NCI-H1092 treated with DMSO at 0.1 percent for 48 hours (cell line): ENCODE measurements at places on chromosomes 11 and 22.
A peak's percentile ranks its signal among the peaks of the same experiment; 100 is the strongest.

GRCh38 chr22:40451210-40451609 is 80.8 kb downstream of the SGSM3 start:
- no peak for DNase-seq

DNA sequence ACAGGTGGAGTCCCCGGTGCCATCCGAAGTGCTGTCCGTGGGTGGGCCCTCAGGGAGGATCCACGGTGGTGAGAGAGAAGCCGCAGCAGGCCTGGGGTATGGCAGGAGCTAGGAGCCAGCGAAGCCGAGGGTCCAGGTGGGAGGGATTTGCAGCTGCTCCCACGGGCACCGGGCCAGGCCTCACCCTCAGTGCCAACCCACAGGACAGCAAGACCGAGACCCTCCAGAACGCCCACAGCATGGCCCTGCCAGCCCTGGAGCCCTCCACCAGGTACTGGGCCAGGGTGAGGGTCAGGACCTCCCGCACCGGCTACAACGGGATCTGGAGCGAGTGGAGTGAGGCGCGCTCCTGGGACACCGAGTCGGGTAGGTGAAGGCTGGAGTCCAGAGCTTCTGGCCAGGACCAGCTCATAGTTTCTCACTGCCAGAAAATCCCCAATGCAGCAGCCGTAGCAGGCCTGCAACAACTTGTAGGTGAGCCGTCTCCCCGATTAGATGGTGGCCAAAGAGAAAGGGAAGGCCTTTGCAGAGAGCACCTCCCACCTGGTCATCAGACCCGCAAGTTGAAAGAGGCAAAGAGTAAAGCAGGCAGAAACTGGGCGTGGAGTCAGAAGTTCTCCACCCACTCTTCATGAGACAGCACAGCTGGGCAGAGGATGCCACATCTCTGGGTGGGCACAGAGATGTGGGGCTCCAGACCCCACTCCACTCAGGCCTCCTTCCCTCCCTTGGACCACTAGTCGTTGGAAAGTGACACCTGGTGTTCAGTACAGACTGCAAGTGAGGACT is 20.4 kb downstream of the CSF2RB start:
- no peak for DNase-seq

DNA sequence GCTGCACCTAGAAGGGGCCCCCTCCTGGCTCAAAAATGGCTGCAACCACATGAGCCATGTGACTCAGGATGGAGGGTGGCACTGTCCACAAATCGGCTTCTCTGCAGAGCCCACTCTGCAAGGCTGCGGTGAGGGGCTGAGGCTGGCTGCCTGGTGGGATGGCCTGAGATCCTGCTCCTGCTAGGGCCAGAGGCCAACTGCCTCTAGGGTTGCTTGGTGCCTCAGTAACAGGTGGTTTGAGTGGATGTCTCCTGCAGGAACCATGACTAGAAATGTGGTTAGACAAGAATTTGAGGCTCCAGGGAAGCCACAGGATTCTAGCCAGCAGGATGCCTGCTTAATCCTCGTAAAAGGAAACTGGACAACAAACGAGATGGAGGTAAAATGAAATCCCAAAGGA is 17.1 kb downstream of the PATZ1 start:
- DNase-seq, result no peak

- no peak for DNase-seq
Measured at GRCh38 chr11:35141571-35141971, 2.6 kb downstream of the CD44 start.

- no peak for DNase-seq
Measured at GRCh38 chr11:129943036-129943435, 47.7 kb upstream of the NFRKB start.

DNA sequence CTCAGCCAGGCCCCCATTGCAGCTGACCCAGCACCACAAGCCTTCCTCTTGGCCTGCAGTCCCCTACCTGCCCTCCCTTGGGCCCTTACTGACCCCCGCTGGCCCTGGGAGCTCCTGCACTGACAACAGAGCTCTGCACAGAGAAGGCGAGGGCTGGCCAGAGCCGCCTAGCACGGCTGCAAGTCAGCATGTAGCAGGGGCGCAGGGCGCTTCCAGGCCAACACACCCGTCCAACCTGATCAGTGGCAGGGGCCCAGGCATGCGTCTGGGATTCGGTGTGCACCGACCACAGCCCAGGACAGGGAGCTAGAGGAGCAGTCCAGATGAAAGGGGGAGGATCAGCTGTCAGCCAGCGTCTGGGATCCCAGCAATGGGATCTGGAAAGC is 7.6 kb downstream of the WNT7B start:
- no peak for DNase-seq

DNA sequence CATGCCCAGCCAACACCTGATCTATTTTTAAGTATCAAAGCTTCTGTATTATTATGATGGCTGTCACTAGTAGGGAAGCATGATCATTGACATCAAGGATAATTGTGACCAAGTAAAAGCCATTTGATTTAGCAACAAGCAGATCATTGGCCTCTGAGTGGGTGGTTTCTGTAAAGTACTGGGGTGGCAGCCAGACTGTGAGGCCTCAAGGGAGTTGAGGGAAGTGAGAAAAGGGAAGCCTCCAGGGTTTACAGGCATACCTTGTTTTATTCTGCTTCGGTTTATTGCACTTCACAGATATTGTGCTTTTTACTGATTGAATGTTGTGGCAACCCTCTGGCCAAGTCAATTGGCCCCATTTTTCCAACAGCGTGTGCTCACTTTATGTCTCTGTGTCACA is 60.1 kb downstream of the PRR5L start:
- no peak for DNase-seq

DNA sequence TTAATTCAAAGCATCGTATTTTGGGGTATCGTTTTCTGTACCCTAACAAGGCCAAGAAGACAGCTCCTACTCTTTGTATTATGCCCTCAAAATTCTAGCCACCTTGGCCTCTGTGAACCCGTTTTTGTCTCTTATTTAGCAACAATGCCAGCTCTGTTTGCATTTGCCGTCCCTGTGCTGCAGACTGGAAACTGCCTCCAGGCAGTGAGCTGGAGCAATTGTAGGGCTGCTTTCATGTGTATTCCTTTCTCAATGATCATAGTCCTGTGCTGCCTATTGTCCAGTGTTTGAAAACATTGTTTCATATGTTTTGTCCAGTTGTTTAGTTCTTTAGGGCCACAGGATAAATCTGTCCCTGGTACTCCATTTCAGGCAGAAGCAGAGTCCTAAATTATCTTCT is 19.9 kb upstream of the BACE1-AS start:
- no peak for DNase-seq

DNA sequence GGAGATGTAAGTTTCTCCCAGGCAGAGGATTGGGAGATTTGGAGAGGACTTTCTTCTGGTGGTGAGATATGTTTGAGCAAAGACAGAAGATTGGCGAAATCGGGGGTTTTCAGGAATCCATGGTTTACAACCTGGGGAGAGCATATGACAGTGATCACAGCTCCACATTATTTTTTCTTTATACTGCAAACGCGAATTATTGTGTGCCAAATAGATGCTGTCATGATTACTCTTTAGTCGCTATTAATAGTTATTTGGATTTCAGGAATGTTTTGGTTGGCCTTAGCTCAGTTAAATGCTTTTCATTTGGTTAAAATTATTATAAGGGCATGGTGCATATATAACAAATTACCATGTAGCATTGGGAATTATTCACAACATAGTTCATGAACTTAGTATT is 15.2 kb downstream of the ATXN10 start:
- DNase-seq, result no peak

DNA sequence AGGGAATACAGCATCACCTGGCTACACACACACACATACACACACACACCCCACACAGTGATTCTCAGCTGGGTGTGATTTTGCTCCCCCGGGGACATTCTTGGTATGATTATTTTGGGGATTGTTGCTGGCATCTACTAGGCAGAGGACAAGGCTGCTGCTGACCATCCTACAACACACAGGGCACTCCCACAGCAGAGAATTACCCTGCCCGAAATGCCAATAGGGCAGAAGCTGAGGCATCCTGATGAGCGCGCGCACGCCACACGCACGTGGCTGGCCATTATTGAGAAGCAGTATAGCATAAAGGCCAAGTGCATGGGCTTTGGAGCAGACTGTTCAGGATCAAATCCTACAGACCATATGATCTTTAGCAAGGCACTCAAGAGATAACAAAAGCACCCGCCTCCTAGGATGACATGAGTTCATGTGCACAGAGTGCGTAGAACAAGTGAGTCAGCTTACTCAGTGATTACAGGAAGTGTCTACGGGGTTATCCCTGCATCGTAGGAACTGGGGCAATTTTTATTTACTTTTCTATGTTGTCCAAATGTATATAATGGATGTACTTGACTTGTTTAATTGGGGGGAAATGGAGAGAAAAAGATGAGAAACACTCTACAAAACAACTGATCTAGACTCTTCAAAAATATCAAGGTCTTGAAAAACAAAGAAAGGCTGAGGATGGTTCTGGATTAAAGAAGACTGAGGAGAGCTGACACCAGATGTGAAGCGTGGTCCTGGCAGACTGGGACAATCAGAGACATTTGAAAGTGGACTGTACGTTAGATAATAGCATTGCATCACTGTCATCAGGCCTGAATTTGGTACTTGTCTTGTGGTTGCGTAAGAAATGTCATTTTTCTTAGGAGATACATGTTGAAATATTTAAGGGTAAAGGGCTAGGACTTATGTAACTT is 7.2 kb upstream of the EHD1 start:
- DNase-seq, result no peak

- DNase-seq, result no peak
Measured at GRCh38 chr11:120302001-120302805, 22.9 kb upstream of the TLCD5 start.

DNA sequence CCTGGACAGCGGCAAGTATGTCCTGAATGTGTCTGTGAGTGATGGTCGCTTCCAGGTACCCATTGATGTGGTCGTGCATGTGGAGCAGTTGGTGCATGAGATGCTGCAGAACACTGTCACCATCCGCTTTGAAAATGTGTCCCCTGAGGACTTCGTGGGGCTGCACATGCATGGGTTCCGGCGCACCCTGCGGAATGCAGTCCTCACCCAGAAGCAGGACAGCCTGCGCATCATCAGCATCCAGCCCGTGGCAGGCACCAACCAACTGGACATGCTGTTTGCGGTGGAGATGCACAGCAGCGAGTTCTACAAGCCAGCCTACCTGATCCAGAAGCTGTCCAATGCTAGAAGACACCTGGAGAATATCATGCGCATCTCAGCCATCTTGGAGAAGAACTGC is 125.3 kb upstream of the MTNR1B start:
- no peak for DNase-seq

DNA sequence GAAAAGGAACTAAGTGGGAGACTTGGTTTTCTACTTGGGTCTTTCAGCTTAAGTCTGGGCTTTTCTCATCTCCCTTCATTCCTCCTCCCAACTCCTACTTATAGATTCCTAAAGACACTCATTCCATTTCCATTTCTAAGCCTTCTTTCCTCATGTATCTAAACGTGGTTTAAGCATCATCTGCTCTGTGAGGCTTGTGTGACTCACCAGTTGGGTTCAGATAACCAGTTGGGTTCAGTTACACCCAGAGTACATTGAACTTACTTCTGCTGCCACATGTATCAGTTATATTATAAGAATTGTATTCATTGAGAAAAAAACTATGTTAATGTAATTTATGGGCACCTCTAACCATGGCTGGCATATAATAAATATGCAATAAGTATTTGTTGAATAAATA is 831.2 kb upstream of the CCDC90B start:
- DNase-seq, result no peak

GRCh38 chr11:11215944-11216343 is 137.1 kb downstream of the CSNK2A3 start:
- DNase-seq, result peak; percentile 21

GRCh38 chr11:121106812-121107211 is 5.8 kb downstream of the TECTA start:
- DNase-seq, result no peak

GRCh38 chr11:79465160-79465559 is 24.3 kb upstream of the TENM4 start:
- no peak for DNase-seq

DNA sequence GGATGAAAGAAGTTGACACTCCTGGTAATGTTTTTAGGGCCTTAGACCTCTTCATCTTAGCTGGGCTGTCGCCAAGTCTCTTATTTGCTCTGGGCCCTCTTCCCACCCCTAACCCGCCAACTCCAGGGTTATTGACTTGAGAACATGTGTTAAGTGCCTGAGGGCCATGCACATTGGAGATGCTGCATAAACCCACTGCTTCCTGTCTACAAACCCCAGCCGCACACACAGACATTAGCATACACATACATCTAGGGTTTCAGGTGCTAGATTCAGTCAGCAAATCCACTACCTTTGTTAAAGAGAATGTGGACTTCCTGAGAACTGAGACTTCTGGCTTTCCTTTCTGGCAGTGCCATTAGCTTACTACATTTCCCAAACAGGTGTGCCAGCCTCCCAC is 817 bp downstream of the PANX3 start:
- DNase-seq, result peak; percentile 32

DNA sequence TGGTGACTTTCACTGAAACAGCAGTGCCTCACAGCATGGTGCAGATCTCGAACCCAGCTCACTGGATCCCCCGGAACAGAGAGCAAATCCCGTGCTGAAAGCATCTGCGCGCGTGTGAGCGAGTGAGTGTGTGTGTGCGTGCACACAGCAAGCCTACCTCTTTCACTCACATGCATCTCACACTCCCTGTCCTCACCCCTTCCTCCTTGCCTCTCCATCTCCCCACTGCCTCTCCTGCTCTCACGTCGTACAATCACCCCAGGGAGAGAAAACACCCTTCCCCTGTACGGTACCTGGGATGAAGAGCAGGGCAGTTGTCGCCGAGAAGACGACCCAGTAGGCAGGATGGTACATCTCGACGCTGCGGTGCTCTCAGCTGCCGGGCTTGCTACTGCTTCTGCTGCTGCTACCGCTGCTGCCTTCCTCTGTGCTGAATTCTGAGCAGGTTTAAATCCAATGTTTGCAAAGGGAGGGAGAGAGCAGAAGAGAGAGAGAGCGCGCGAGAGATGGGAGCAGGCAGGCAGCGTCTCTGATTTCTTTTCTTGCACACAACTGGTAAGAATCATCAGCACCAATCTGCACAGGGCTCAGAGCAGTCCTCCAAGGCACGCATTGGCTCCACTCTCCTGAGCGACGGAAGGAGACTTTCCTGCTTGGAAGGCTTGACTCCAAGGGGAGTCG is at the start of gene OPCML:
TSS of gene OPCML (minus strand) at position 531 of the 681 bp plus-strand sequence.
- DNase-seq, result peak; percentile 65

GRCh38 chr11:82787981-82788380 is 54.3 kb upstream of the FAM181B start:
- no peak for DNase-seq
